ENCODE measurements at places on chromosomes 1 and 21.

GRCh38 chr1:167418391-167418790, 99.9 kb downstream of the CD247 start:
- no peak for DNase-seq

- no peak for DNase-seq
Observed at GRCh38 chr1:46053734-46054133, 78.7 kb downstream of the PIK3R3 start.

GRCh38 chr1:26034504-26035202, 11.3 kb downstream of the SLC30A2 start:
- DNase-seq = no peak

DNA sequence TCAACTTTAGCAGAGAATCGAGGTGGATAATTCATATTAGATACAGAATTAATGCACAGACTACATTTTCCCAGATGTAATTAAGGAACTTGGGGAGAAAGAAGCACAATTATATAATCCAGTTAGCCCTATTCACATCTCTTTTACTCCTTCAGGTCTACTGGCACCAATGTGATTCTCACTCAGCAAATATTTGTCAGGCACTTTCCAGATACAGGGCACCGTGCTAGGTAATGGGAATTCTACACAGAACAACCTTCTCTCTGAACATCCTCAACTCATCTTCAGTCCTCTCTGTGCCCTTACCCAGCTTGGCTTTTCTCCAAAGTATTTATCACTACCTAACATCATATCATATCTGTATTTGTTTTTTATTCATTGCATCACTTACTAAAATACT, 15.6 kb upstream of the PROX1 start:
- no peak for DNase-seq

DNA sequence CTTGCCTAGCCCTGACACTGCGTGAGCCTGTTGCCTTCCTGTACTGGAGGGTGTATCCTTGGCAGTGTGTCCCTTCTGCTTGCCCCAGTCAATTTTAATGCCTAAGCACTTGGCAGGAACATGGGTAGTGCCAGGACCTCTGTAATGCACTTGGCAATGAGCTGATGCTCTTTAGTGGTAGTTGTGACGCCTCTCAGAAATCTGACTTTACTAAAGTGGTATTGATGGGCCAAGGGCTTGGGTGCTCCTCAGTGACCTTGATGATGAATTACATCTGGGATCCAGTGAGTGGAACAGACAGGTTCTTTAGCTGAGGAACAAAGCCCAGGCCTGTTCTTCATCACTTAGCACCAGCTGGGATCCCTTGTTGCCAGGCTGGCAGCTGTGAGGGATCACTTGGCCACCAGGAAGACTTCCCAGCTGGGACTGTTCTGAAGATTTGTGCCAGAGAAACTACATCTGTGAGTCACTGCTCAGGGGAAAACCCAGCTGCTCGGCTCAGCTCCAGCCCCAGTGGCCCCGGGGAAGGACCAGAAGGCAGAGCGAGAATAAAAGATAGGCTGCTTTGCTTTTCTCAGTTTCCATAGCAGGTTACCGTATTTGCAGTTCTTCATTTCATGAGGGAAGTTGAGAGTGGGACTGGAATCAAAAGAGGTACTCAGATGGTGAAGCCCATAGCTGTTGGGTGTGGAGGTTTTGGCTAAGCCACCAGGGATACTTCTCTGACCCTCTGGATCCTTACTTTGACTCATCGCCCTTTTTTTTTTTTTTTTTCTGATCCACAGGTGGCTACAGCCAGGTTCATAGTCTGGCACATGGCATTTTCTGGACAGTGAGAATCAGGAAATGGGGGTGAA, 28.5 kb upstream of the KCNA2 start:
- no peak for DNase-seq

DNA sequence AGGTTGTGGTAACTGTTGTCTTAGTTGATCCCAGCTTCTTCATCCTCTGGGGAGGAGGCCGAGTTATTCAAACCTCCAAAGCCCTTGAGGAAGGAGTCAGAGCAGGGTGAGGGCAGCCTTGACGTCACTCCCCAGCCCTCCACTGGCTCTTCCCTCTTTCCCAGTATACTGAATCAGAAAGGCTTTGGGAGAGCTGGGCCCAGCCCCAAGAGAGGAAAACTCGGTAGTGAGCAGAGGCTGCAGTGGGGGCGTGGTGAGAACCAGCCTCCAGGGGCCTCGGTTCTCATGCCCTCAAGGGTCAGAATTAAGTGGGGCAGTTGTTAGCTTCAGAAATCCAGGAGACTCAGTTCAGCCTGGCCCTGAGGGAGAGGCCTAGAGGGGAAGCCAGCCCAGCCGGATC, 1.8 kb upstream of the GJA4 start:
- DNase-seq = no peak

DNA sequence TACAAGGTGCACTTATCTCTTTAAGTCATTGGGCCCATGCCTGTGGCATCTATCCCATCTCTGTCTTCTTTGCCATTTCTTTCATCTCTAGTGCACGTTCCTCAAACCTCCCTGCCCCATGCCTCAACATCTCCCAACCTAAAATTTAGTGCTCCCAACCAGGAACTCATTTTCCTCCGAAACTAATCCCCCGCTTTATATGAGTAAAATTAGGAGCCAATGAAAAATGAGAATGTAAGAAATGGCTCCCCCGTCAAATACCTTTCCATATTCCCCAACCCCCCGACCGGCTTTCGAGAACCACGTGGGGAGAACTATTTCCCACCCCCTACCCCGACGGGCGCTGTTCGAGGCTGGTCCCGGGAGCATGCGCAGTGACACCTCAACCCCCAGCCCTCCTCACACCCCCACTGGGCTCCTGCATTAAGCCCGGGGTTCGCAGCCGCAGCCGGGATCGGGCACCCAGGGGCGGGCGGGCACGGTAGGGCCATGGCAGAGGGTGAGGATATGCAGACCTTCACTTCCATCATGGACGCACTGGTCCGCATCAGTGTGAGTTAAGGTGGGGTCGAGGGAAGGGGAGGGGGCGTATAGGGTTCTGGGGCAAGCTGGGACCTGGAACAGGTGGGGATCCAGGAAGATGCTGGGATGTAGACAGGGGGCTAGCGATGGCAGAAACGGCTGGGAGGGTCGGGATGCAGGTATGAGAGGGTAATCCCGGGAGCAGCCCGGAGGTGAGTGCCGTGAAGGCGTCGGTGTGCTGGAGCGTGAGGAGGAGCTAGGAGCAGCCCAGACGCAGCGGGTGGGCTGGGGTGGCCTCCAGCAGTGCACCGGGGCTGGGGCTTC, at the start of gene TRIM46:
TRIM46 (plus strand) TSS at position 372 of the 846 bp plus-strand sequence; CDS start at position 490, 118 bp downstream.
- peak; percentile 61 for DNase-seq

GRCh38 chr1:168634951-168635532, 58.6 kb downstream of the XCL1 start:
- no peak for DNase-seq

DNA sequence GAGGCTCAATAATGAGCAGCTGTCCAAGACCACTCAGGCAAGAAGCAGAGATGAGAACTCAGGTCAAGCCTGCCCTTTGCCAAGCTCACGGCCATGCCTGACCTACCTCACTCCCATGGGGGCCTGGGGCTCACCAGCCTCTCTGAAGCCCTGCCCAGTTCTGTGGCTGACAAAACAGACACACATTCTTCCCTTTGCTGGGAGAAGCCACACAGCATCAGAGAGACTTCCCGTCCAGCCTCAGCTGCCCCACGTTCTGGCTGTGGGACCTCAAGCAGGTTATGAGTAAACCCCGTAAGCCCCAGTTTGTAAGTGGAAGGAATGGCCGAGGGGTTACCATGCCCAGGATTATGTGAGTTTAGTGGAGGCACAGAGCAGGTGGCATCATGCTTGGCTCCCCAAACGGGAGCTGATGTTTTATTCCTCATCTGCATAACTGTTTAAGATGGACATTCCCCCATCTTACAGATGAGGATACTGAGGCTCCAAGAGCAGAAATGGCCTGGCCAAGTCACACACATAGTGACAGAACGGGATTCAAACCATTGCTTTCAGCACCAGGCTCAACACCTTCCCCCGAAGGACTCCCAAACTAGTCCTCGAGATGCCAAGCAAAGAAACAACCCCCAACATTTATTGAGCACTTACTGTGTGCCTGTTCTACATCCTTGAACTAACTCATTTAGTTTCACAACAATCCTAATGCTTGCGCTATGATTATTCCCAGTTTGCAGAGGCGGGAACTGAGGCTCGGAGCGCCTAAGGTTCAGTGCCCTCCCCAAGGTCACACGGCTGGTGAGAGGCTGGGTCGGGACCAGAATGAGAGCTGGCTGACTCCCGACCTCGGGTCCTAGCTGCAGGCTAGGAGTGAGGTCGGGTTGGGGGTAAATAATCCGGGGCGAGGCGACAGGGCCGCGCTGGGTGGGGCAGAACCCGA, 49.1 kb upstream of the LAPTM5 start:
- no peak for DNase-seq

DNA sequence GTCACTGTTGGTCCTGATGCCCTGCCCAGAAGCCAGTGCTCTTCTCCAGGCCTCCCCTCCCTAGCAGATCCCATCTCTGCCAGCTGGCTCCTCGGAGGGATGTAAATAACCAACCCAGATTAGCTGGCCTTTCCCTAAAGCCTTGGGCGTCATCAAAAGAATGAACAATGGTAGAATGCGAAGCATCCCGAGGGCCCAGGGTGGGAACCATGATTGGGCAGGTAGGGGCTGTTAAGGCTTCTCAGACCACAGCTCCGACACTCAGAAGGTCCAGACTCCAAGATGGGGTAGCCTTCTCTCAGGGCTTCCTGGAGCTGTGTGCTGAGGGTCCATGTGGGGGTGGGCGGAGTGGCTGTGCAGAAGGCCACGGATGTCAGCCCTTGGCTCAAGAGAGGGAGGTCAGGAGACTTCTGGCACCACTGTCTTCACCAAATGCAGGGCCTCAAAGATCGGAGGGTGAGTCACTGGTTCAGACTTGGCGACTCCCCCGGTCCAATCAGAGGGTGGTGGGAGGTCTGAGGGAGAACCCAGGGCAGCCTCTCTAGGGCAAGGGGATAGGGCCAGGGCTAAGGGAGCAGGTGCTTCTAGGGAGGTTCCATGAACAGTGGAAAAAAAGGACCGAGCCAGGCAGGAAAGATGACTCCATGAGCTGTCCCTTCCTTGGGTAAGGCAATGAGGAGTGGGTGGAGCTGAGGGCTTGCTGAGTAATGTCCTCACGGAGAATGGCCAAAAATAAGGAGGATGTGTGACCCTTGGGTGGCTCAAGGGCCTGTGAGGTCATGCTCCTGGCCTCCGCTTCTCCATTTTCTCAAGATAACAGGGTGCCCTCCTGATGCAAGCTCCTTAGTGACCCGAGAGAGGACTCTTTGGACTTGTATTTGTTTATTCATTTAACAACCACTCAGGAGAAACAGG, 58.4 kb upstream of the EPS8L3 start:
- no peak for DNase-seq

DNA sequence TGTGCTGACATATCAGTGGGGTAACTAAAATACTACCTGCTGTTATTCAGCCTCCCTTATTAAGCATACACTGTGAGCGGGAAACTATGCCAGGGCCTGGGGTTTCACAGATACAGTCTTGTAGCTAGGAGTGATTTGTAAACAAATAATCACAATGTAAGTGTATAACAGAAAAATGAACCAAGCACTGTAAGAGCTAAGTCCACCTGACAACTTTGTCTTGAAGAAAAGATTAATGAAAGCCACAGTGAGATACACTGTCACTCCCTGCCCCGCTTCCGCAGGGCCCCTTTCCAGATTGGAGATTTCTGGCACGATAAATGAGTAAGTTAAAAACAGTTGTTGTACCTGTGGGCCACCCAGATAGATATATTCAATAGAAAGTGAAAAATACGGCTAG, 4.8 kb downstream of the RCAN3 start:
- DNase-seq = no peak

DNA sequence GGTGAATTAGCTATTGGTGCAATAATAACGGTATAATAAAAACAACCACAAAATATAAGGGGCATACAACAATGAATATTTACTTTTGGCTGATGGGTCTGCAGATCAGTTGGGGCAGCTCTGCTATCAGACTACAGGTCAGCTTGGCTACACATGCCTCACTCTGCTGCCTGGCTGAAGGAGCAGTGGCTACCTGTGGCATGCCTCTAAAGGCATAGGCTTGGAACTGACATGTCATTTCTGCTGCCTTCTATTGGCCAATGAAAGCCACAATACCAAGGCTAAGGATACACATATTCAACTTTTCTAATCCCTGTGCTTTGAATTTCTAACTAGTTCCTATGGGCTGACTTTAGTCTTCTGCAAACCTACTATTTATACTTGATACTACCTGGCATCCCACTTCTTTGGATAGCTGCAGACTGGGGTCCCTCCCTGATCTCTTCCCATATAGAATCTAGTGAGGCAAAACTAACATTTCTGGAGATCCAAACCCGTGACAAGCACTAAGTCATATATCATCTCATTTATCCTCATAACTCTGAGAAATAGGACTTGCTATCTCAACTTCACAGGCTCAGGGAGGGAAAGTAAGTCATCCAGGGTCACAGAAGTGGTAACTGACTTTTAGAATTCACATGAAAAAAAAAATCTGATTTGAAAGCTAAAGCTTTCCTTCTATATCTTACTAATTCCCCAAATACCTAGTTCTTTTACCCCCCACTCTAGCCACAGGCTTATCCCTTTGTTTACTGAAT, 19.2 kb upstream of the SYDE2 start:
- DNase-seq = no peak

GRCh38 chr1:91791103-91791502, 94.8 kb downstream of the TGFBR3 start:
- no peak for DNase-seq

- DNase-seq = no peak
Observed at GRCh38 chr1:245873068-245873467, 634.0 kb downstream of the SMYD3 start.

GRCh38 chr1:222792744-222793143, 22.1 kb upstream of the DISP1 start:
- DNase-seq = no peak

DNA sequence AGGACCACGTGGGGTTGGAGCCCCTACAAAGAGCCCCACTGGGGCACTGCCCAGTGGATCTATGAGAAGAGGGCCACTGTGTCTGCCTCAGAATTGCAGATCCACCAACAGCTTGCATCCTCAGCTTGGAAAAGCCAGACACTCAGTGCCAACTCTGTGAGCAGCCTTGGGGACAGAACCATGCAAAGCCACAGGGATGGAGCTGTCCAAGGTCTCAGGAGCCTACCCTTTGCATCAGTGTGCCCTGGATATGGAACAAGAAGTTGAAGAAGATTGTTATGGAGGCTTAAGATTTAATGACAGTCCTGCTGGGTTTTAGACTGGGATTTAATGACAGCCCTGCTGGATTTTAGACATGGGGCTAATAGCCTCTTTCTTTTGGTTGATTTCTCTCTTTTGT, 1670.9 kb downstream of the PLA2G4A start:
- DNase-seq = no peak

Measured in left forelimb (tissue), 1 donor.